ENCODE measurements at places on chromosomes 5 and 9.

DNA sequence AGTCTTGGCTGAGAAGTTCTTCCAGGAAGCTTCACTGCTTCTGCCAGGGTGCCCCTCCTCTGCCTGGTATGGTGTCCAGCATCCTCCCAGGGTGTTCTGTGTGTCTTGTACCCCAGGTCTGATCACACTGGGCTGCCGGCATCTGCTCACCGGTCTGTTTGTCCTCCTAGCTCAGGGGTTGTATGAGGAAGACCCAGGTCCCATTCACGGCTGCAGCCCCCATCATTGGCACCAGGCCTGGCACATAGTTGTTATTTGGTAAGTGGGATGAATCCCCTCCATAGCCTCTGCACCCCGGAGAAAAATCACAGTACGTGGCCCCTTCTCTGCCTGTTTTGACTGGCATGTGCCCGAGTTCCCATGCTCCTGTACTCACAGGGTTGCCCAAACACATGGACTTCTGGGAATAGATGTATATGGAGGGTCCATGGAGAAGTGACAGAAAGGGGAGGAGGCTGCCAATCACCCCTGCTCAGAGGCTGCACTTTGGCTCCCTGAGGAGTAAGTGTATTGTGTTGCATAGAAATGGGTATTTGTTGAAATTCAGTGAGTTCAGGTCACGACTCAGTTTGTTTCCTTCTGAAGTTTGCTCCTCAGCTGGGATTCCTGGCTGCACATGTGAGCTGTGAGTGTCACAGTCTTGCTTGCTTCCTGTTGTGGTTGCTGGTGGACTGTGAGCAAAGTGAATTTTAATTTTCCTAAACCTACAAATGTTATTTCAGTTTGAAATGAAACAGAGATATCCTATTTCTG lies 96.2 kb downstream of the HSPA4 start:
- DNase-seq = no peak

- DNase-seq = no peak
Measured at GRCh38 chr5:79961716-79962574, 29.1 kb downstream of the MTX3 start.

DNA sequence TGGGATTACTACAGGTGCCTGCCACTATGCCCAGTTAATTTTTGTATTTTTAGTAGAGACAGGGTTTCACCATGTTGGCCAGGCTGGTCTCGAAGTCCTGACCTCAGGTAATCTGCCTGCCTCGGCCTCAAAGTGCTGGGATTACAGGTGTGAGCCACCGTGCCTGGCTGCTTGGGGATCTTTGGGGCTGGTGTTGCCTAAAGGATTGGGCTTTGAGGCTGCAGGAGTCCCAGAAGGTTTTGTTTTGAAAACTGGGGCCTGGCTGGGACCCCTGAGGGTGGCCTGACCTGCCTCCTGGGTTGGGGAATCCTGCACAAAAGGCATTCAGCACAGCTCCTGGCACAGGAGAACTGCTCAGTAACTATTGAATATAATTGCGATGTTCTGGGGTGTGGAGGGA lies 25.1 kb upstream of the SHB start:
- no peak for DNase-seq

DNA sequence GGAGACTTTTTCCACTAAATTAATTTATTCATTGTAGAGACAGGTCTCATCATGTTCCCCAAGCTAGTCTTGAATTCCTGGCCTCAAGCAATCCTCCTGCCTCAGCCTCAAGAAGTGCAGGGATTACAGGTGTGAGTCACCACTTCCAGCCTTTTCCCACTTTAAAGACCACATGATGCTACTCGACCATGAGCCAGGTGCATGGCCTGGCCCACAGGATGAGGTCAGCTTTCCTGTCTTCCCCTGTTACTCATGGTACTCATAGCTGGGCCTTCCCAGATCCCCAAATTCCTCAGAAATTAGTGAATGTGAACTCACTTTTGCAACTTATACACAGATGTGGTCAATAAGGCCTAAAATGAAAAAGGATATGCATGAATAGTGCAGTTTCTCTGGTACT lies 395.9 kb downstream of the SEMA5A start:
- no peak for DNase-seq

DNA sequence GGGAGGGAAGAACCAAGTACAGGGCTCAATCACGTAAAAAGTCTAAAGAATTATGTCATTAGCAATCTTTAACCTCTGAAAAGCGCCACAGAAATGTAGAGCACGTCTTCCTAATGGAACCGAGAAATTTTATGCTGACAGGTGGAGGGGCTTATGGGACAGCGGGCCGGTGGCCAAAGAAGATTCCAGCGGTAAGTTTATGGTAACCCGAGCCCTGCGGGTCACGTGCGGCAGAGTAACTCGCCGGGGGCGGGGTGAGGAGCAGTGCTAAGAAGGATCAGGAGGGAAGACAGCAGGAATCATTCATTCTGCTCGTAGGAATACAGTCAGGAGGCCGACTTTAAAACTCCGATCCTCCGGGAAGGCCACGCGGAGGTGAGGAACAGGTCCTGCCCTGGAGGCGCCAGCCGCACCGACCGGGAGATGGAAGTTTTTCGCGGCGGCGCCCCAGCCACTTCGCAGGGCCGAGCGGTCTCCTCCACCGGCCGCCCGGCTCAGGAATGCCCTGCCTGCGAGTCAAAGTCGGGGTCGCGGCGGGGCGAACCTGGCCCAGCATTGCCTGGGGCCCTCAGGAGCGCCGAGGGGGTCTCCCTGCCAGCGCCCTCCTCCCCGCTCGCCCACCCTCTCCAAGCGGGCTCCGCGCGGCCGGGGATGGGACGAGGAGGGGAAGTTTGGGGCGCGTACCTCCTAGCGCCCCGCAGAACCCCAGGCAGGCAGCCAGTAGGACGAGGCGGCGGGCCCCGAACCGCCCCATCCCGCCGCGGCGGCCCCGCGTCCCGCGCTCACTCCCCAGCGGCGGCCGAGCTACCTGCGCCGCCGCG lies 101.8 kb downstream of the ESM1 start:
- DNase-seq = no peak

GRCh38 chr9:108761655-108762347 lies 94.0 kb downstream of the ACTL7B start:
- no peak for DNase-seq

- DNase-seq = no peak
Measured at GRCh38 chr9:128108269-128109049, 19.1 kb downstream of the PTGES2 start.

GRCh38 chr9:35658137-35658967 lies at the start of gene CCDC107:
Gene CCDC107 (plus strand): TSS chr9:35658292. CDS start chr9:35658380, 88 bp downstream.
- DNase-seq = no peak

DNA sequence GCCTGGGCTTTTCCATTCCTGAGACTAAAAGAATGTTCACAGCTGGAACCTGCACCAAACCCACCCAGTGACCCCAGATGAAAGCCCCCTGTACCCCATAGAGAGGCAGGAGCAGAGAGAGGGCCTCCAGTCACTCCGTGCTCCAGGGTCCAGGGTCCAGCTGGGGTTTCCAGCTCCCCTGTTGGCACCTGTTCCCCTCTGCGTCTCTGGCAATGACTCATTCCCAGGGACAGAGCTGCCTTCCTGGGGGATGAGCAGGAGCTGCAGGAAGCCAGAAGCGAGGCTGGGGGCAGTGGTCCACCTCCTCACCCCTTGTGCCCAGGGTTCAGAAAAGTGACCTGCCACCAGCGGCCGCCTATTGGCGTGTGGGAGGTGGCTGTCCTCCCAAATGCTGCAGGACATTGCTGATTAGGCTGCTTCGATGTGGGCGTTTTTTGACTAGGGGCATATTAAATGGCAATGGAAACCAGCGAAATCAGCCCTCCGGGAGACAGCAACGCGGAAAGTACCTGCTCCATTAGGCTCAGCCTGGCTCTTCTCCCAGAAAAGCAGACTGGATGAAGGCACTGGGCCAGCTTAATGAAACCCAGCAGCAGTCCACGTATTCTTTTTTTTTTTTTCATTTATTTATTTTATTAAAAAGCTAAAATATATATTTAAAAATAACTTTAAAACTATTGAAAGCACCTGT lies 97.4 kb downstream of the DAP start:
- DNase-seq = no peak

- DNase-seq = no peak
Measured at GRCh38 chr5:161412792-161413191, 133.7 kb downstream of the GABRB2 start.

GRCh38 chr9:32136700-32137339 lies 247.6 kb upstream of the ACO1 start:
- DNase-seq = no peak

- DNase-seq = no peak
Measured at GRCh38 chr9:13013991-13014883, 239.4 kb downstream of the LURAP1L start.

GRCh38 chr5:153983885-153984284 lies 54.8 kb downstream of the FAM114A2 start:
- no peak for DNase-seq

DNA sequence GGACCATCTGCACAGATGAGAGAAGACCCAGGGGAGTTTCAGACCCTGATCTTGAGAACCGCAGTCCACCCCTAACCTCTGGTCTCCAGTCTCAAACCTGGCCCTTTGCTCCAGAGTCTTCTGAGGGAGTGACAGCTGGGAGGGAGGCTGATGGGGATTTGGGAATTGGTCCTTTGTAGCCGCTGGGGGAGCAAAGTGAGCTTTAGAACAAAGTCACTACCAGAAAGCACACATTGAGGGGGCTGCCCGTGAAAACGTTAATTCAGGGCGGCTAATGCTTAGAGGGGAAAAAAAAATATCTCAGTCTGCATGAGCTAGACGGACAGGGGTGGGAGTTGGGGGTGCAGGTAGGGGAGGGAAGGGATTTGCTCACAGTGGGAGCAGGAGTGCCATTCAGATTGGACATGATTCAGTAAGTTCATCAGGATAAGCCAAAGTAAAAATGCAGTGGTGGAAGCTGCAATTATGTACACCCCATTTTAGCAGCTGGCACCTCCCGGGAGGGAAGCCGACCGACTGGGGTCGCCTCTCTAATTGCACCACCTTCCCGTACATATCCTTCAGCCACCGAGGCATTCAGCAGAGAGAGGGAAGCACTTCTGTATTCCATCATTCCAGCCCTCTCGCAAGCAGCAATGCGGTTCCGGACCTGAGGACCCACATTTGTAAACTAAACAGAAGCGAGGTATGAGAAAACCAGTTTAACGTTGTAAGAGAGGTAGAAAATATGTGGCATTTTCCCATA lies 123.4 kb upstream of the RETREG1 start:
- DNase-seq = no peak

DNA sequence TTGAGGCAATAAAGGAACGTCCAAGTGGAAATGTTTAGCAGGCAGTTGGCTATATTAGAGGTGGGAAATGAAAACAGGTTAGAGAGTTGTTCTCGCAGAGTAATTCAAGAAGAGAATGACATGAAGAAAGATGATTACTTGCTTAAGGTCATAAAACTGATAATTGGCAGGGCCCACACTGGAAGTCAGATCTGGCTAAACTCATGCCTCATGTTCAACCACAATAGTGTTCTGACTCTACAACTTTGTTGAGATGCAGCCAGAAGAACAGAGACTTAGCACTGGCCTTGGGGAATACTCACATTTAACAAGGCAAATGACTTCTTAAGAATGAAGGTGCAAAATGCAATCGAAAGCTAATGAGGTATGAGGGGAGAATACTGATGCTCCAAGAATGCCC lies 27.2 kb upstream of the TNFSF8 start:
- DNase-seq = no peak

- DNase-seq = no peak
Measured at GRCh38 chr9:125332527-125332926, 70.9 kb downstream of the GAPVD1 start.

DNA sequence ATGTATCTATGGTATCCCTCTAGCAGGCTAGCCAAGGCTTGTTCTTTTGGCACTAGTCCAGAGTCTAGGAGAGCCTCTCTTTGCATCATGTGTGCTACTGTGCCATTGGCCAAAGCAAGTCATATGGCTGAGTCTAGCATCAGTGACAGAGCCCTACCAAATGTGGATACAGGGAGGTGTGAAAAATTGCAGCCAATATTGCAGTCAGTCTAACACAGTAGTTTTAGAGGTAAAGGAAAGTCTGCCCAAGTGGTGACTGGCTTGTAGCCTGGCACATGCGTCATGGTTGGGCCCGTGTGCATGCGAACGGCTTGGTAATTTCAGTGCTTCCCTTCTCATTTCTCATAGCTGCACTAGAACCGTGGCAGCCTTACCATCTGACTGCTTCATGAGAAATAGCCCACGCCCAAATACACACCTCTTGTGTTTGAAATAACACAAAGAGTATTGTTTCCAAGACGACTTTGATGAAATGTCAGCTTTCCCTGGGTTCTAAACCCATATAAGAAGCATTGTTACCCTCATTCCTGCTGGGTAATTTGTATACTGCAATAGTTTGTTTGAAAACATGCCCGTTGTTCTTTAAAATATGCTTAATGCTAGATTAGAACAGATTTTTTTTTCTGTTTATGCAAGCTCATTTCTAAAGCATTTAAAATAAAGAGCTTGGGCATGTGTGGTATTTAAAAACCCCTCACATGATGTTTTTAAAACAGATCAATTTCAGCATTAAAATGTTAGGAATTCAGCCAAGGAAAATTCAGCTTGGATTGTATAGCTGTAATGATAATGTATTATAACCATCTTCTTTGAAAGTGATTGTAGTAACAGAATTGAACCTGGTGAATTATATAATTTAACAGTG lies 113.2 kb downstream of the TLE4 start:
- no peak for DNase-seq

- DNase-seq = no peak
Measured at GRCh38 chr5:174400461-174400860, 323.9 kb upstream of the MSX2 start.

DNA sequence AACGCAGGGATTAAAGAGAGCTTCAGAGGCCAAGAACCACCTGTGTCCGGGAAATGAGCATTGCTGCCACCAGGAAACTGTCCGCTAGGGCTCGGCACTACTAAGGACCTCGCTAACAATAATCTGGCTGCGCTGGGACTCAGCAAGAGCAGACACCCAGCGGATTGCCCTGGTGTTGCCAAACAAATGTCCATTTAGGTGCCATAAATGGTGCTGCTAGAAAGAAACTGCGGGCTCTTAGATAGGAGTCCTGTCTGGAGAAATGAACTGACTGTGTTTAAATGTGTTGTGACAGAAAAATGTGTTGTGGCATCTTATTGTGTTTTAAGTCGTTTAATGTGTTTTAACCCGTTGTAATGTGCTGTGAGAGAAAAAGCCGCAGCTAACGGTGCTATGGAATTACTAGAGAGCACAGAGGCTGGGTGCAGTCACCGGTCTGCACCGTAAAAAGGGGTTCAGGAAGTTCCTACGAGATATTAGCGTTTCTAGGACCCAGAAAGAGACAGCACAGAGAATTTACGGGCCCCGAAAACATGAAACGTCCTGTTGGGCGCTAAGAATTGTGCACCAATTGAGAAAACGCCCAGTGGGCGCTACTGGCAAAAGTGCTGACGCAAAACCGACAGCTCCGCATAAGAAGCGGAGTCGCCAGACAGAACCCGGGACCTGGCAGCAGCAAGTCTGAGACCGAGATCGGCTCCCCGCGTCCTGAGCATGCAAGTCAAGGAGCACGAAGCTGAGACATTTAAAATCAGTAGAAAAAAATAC lies 90.6 kb downstream of the ANXA2R start:
- no peak for DNase-seq

- DNase-seq = no peak
Measured at GRCh38 chr9:96379461-96379860, 4.0 kb downstream of the SLC35D2 start.

Measured in AG04449 (cell line).